ENCODE measurements at places on chromosomes 7 and 10. TPM values are rescaled to one million over a fixed set of nuclear protein-coding genes. Genes with fewer than 3 reads are reported as not detected.

DNA sequence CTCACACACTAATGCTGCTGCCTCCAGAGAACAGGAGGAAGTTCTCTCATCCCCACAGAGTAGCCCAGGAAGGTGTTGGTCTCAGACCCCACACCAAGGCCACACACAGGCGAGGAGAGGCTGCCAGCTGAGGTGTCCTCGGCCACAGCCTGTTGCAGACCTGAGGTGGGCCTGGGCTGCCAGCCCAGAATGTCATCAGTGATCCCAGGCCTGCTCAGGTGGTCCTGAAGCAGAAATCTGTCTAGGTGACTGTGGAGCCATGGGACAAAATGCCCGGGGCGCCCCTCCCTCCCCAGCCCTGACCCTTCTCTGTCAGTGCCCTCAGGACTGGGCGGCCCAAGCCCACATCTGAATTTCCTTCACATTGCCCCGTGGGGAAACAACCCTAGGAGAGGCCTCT lies 43.5 kb upstream of the LRRC4 start:
- H3K36me3 ChIP-seq: peaks cover 9% of the 10 kb centered on the region
- H3K27me3 ChIP-seq: no peaks in the 10 kb centered on the region
- H3K27ac ChIP-seq: no peak overlapping the region

GRCh38 chr7:106239406-106239805 lies 45.4 kb downstream of the NAMPT start:
- H3K27ac ChIP-seq: no peak overlapping the region
- DNase-seq: no peak
- H3K4me1 ChIP-seq: no peaks in the 10 kb centered on the region
- H3K36me3 ChIP-seq: no peaks in the 10 kb centered on the region
- no peak overlapping the region for H3K4me3 ChIP-seq

- H3K4me1 ChIP-seq: peaks cover 56% of the 10 kb centered on the region
- H3K36me3 ChIP-seq: peaks cover 29% of the 10 kb centered on the region
- no peak for DNase-seq
- no peak overlapping the region for H3K4me3 ChIP-seq
- H3K27ac ChIP-seq: peak overlapping the region; percentile 56
These were observed 4.9 kb downstream of the ZDHHC16 start for GRCh38 chr10:97450828-97451227.

- no peak for DNase-seq
- H3K27me3 ChIP-seq: no peaks in the 10 kb centered on the region
- H3K4me1 ChIP-seq: peaks cover 15% of the 10 kb centered on the region
- H3K36me3 ChIP-seq: peaks cover 24% of the 10 kb centered on the region
These were observed 15.9 kb downstream of the NT5C2 start for GRCh38 chr10:103177123-103177522.

DNA sequence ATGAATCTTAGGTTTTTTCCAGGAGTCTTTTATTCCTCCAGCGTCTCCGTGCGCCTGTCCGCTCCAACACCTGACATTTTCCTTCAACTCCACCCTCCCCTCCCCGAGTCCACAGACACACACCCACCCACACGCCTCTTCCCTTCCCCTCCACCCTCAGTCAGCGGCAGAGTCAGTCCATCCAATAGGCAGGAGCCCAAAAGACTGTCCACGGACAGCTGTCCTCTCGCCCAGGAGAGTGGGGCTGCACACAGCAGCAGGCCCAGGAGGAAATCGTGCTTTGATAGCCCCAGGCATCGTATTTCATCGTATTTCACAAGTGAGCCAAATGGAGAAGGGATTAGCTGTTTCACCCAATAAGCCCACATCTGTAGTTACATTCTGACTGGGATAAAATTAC lies 285.1 kb downstream of the ZEB1 start:
- no peak for DNase-seq
- no peaks in the 10 kb centered on the region for H3K27me3 ChIP-seq
- H3K4me1 ChIP-seq: peaks cover 21% of the 10 kb centered on the region
- H3K4me3 ChIP-seq: peak overlapping the region; percentile 75
- H3K27ac ChIP-seq: no peak overlapping the region
- no peaks in the 10 kb centered on the region for H3K36me3 ChIP-seq

- no peaks in the 10 kb centered on the region for H3K36me3 ChIP-seq
- peaks cover 9% of the 10 kb centered on the region for H3K4me1 ChIP-seq
- H3K27me3 ChIP-seq: no peaks in the 10 kb centered on the region
- no peak for DNase-seq
These were observed 336.5 kb upstream of the PRKCQ start for GRCh38 chr10:6916601-6917000.

DNA sequence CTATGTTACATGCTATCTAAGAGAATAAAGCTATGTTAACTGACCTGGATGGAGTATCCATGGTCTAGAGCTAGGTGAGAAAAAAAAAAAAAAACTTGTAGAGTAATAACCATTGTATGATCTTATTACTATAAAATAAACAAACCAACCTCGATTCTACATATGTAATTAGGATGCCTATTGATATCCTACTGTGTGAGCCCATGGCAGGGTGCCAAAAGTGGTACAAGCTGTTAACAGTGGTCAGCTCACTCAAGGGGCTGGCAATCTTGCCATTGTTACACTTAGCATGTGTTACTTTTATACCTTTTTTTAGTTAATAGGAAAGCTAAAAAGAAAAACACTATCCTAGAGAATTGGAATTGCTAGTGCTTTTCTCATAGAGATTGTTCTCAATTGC lies 13.5 kb upstream of the IL6 start:
- no peak overlapping the region for H3K4me3 ChIP-seq
- H3K27ac ChIP-seq: no peak overlapping the region
- H3K4me1 ChIP-seq: no peaks in the 10 kb centered on the region

DNA sequence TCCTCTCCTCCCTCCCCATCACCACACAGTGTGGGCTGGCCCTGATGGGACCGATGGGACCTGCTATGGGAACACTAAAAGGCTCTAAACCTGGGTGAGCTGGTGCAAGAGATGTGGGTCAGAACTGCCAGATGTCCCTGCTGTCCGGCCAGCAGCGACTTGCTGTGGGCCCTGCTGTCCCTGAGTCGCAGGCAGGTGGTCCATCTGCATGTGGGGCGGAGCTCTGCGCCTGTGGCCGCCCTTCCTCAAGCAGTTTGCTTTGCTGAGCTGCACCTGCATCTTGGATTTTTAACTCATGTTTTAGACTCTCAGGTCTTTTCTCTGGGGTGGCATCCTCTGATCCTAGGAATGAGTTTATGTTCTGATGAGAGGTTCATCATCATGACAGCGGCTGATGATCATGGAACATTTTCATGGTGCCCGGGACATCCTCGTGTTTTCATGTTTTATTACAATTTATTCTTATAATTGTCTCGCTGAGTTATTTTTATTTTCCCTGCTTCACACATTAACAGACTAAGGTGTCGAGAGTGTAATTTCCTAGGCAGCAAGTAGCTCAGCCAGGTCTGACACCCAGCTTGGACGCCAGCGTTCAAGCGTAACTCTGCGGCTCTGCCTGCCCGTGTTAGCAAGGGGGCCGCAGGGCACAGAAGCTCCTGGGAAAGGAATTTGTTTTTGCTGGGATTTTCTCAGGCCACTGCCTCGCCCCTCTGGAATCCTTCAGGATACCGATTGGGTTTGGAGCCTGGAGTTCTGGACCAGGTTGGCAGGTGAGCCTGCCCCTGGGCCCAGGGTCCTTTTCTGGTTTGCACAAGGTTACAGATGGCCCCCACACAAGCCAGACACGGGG lies 615.2 kb upstream of the FOXK1 start:
- no peaks in the 10 kb centered on the region for H3K27me3 ChIP-seq
- no peaks in the 10 kb centered on the region for H3K36me3 ChIP-seq
- no peak overlapping the region for H3K27ac ChIP-seq
- H3K4me3 ChIP-seq: no peak overlapping the region
- DNase-seq: no peak

GRCh38 chr10:73432646-73433537 lies 469 bp downstream of the MSS51 start:
- peaks cover 2% of the 10 kb centered on the region for H3K36me3 ChIP-seq
- no peak for DNase-seq
- peaks cover 12% of the 10 kb centered on the region for H3K4me1 ChIP-seq
- no peak overlapping the region for H3K4me3 ChIP-seq

DNA sequence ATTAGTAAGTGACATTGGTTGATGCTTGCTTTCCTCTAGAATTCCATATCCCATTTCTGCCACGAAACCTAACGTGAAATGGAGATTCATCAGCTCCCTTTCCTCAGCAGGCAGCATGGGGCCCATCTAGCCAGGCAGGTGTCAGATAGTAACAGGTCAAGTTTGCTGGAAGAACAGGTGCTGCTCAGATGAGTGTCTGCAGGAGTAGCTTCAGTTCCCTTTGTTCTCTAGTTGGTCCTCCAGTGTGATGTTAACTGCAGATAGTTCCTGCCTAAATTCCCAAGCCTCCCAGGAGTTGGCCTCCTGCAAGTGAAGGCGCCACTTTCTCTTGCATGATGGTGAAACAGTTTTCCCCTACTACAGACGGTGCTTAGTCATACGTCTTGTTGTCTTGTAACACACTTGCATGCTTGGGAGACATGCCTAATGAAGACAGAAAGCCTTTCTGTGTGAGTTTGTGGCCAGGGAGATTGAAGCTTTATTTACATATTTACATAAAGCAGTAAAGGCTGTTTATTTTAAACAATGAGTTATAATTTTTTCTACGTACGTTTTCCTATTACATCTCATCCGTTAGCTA lies 175.4 kb downstream of the CHN2 start:
- no peak overlapping the region for H3K4me3 ChIP-seq
- H3K36me3 ChIP-seq: no peaks in the 10 kb centered on the region
- no peaks in the 10 kb centered on the region for H3K27me3 ChIP-seq

GRCh38 chr10:12670004-12670403 lies 320.7 kb downstream of the CAMK1D start:
- no peaks in the 10 kb centered on the region for H3K27me3 ChIP-seq
- DNase-seq: no peak
- H3K27ac ChIP-seq: no peak overlapping the region
- no peak overlapping the region for H3K4me3 ChIP-seq
- peaks cover 10% of the 10 kb centered on the region for H3K36me3 ChIP-seq
- no peaks in the 10 kb centered on the region for H3K4me1 ChIP-seq

DNA sequence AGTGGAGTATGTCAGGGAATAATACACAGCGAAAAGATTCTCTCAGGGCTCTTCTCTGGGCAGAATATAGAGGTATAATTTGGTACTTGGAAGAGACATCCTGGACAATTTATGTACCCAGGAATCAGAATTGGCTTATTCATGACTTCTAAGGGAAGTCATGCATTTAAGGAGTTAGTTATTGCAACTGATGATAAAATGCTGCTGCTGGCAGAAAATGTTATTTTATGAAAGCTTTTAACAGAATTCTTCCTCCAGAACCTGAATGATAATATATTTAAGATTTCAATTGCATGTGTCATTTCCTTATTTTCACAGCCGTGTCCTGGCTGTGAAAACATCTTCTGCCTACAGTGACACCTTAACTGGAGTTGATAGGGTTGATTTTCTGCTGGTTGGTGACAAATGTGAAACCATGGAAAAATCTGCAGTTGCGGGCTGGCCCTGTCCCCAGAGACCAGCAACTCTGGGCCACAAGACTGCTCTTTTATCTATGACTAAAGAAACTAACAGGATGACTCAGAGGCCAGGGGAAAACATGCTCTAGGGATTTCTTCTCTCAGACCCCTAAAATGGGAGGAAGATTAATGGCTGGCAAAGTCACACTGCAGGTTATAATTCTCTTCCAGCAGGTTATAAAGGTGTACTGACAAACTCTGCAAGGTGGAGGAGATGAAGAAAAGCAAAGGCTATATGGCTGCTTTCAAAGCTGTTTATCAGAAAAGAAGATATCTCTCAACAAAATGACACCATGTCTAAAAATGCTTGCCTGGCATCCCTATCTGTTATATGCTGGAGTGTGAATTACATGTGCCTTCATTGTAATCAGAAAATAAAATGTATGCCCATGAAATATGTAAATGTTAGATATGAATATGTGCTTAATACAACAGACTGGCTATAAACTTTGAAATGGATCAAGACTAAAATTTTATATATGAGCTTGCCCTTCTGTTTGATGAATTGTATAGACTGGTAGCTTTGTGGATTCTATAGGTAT lies 12.1 kb upstream of the TRUB1 start:
- DNase-seq: peak; percentile 69
- H3K36me3 ChIP-seq: no peaks in the 10 kb centered on the region
- H3K27ac ChIP-seq: no peak overlapping the region
- peaks cover 30% of the 10 kb centered on the region for H3K27me3 ChIP-seq

DNA sequence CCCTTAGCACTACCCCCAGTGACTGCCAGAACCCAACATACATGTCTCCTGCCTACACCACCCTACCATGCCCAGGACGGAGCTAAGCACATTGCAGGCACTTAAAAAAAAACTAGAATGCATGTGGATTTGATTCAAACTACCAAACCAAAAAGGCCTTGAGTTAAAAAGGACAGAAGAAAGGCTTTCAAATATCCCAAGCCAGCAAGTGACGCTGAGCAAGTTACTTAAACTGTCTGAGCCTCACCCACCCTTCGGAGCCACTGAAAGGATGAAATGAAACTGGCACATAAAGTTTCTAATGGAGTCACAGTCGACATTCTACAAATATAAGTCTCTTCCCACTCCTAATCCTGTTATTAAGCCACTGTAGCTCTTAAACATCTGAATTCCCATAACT lies 1.8 kb downstream of the CPXM2 start:
- no peaks in the 10 kb centered on the region for H3K4me1 ChIP-seq
- no peak overlapping the region for H3K4me3 ChIP-seq
- no peak for DNase-seq
- peaks cover 15% of the 10 kb centered on the region for H3K27me3 ChIP-seq

GRCh38 chr10:60978287-60979115 lies 34.5 kb upstream of the RHOBTB1 start:
- peaks cover 6% of the 10 kb centered on the region for H3K27me3 ChIP-seq
- no peak overlapping the region for H3K27ac ChIP-seq
- no peak for DNase-seq
- no peaks in the 10 kb centered on the region for H3K36me3 ChIP-seq

- H3K27me3 ChIP-seq: no peaks in the 10 kb centered on the region
- peaks cover 34% of the 10 kb centered on the region for H3K36me3 ChIP-seq
- H3K4me3 ChIP-seq: no peak overlapping the region
- DNase-seq: no peak
- H3K4me1 ChIP-seq: peaks cover 37% of the 10 kb centered on the region
- no peak overlapping the region for H3K27ac ChIP-seq
These were observed 48.4 kb downstream of the CCDC6 start for GRCh38 chr10:59857921-59858320.

GRCh38 chr10:122656308-122656705 lies 43.3 kb downstream of the C10orf120 start:
- H3K27ac ChIP-seq: no peak overlapping the region
- H3K4me1 ChIP-seq: no peaks in the 10 kb centered on the region
- H3K36me3 ChIP-seq: no peaks in the 10 kb centered on the region
- no peak overlapping the region for H3K4me3 ChIP-seq
- no peak for DNase-seq
- peaks cover 14% of the 10 kb centered on the region for H3K27me3 ChIP-seq

GRCh38 chr10:102669206-102670064 lies 25.2 kb downstream of the TRIM8 start:
- H3K36me3 ChIP-seq: no peaks in the 10 kb centered on the region
- peaks cover 40% of the 10 kb centered on the region for H3K4me1 ChIP-seq
- H3K4me3 ChIP-seq: no peak overlapping the region
- no peak for DNase-seq

The CDK1 gene
- 108 TPM for total RNA-seq

The EPO gene
- not detected for total RNA-seq

The HHEX gene
- 0.34 TPM for total RNA-seq

The ADAM22 gene
- total RNA-seq: 3.0 TPM

The SLC29A4 gene
- 2.9 TPM for total RNA-seq

The ARPC1A gene
- total RNA-seq: 45.8 TPM

The DNAJC30 gene
- total RNA-seq: 6.7 TPM

The TUBB8 gene
- total RNA-seq: not detected

The PKD1L1 gene
- 0.09 TPM for total RNA-seq
